NCI-H1092 (cell line): ENCODE measurements at places on chromosomes 5 and 9.

- no peak for DNase-seq
Observed at GRCh38 chr9:14080959-14081542, 232.9 kb downstream of the NFIB start.

DNA sequence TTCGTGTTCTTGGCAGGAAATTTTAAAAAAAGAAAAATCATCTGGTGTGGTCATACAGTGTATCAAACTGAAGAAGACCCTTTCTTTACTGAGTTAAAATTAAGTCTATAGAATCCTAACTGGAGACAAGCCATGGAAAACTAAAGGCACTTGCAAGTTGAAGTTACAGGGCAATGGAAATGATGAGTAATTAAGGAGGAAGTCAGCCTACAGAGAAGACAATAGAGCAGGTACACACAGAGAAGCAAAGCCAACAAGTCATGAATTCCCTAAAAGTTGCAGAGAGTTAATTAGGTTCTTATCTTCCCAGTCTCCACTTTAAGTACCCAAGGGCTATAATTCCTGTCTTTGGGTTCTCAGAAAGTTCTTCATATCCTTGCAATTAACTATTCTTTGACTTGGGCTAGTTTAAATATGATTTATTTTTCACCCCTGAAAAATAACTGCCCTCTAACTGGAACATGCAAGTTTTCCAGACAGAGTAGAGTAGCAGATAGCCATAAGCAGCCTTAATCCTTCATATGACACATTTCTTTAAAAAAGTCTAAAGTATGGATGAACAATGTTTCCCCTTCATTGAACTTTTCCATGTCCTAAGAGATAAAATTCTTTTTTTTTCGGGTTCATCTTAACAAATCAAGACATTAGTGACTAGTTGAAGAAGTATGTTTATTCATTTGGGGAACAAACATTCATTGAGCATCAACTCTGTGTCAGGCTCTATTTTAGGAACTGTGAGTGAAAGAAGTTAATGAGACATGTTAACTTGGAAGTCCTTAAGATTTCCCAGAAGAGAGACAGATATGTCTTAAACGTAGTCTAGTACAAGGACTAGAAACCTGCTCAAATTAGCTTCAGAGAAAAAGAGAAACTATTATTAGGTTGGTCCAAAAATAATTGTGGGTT lies 5.2 kb upstream of the ITGA2 start:
- DNase-seq = no peak

DNA sequence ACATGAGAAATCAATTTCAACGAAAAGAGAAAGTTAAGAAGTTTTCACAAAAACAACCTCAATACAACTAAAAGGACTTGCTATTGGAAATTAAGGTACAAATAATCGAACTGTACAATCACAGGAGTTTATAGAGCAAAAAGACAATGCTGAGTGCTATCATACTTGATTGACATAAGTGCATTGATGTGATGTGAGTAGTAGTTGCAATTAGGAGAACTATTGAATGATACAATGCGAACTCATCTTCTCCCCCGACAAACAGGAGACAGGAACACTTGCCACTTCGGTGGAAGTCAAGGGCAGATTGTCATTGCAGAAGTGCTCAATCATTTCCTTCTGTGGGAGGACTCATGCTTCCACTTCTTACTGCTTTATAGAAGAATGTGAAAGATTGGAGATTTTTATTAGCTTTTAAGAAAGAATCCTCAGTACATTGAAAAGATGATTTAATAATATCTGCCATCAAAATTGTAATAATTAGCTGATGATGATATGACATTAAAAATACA lies 276.6 kb upstream of the MPDZ start:
- DNase-seq = no peak

DNA sequence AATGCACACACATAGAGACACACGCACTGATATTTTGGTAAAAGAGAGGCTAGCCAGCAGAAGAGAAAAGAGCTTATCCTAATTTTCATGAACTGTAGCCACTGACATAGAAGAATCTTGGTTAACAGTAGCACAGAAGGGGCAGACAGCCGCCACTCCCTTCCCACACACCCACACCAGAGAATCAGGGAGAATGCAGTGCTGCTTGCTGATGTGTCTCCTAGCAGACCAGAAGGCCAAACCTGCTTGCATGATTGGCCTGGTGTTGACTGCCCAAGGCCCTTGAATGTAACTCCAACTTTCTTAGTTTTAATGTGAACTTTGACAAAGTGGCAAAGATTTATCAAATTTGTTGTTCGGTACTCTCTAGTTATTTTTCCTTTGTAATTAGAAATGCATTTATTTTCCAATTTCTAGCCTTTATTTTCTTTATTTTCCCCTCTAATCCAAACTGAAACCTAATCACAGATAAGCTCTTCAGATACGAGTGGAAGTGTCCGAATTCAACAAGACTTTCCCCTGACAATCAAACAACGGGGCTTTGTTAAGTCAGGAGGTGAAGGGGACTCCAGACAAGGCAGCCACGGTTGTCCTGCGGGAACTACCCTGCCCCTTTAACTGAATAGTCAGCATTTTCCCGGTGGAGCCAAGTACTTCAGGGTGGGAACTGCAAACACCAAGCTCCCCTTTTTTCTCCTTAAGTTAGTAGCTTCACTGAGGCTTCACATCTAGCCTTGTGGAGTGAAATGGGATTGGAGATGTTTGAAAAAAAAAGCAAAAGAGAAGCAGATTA lies 81.9 kb upstream of the CTSL start:
- no peak for DNase-seq

DNA sequence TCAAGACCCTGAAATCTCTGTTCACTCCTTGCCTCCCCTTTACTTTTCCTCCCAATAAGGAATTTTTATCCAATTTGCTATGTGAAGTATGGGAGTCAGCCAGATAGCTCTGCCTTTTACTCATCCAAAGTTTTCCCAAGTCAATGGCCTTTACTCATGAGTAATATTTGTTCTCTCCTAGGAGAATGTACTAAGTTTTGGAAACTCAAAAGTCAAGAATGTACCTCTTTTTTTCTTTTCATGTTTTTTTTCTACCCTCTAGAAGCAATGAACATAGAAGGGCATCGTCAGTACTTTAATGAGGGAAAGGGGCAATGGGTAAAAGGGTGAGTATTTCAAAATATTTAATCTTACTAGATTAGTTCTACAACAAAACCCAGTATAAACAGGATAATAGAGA lies 140.2 kb upstream of the SGCD start:
- DNase-seq = no peak

- DNase-seq = no peak
Observed at GRCh38 chr5:73030531-73030930, 74.7 kb downstream of the FCHO2 start.
